ENCODE measurements at places on chromosomes 12 and 14. TPM values are rescaled to one million over a fixed set of nuclear protein-coding genes. Genes with fewer than 3 reads are reported as not detected.

The WBP11 gene
- 124 TPM for total RNA-seq

The RTL1 gene
- total RNA-seq, result not detected

The SLC8A3 gene
- 2.2 TPM for total RNA-seq

The NKX2-1 gene
- total RNA-seq, result not detected

The VCPKMT gene
- total RNA-seq, result 24.5 TPM

The SIX6 gene
- total RNA-seq, result not detected

The IRAK3 gene
- total RNA-seq, result 2.4 TPM

The SCNN1A gene
- 2.8 TPM for total RNA-seq

The PRPH gene
- not detected for total RNA-seq

The TSPAN19 gene
- not detected for total RNA-seq

The KRT3 gene
- total RNA-seq, result not detected

The BICD1 gene
- total RNA-seq, result 15.8 TPM

The LRRC10 gene
- total RNA-seq, result not detected

The TRMT61A gene
- total RNA-seq, result 8.2 TPM

The GALNT4 gene
- total RNA-seq, result 13.2 TPM

The PMEL gene
- total RNA-seq, result not detected

The EGLN3 gene
- 10.3 TPM for total RNA-seq

The STON2 gene
- total RNA-seq, result 2.3 TPM

The RGS6 gene
- 11.1 TPM for total RNA-seq

The C12orf50 gene
- not detected for total RNA-seq

The GPR68 gene
- 7.6 TPM for total RNA-seq

The KRT6C gene
- total RNA-seq, result not detected

The RAD52 gene
- total RNA-seq, result 13.3 TPM

The BEST3 gene
- total RNA-seq, result 0.44 TPM

The TMEM233 gene
- total RNA-seq, result not detected

The CAND1 gene
- 96.8 TPM for total RNA-seq

The GPR65 gene
- total RNA-seq, result 14.9 TPM

The BCL11B gene
- 167 TPM for total RNA-seq

The ZNF384 gene
- total RNA-seq, result 62.9 TPM

The TSPAN11 gene
- total RNA-seq, result not detected

The POTEG gene
- not detected for total RNA-seq

The ZNF705A gene
- total RNA-seq, result not detected

The OTUB2 gene
- total RNA-seq, result 0.37 TPM

The BICDL1 gene
- 146 TPM for total RNA-seq

The OAS2 gene
- total RNA-seq, result 45.3 TPM

The TIGAR gene
- 10.7 TPM for total RNA-seq

The MLH3 gene
- 22.0 TPM for total RNA-seq

The WSCD2 gene
- total RNA-seq, result not detected

The EIF2S3B gene
- 0.50 TPM for total RNA-seq

The ACOT4 gene
- 0.65 TPM for total RNA-seq

The LDHB gene
- 787 TPM for total RNA-seq

The STK38L gene
- total RNA-seq, result 13.3 TPM

The EID3 gene
- total RNA-seq, result 12.2 TPM

The CLEC1B gene
- total RNA-seq, result 0.94 TPM

The SIX4 gene
- not detected for total RNA-seq

The TAS2R8 gene
- not detected for total RNA-seq

The TMEM253 gene
- total RNA-seq, result 1.3 TPM

The SMIM10L1 gene
- total RNA-seq, result 9.1 TPM

The ZDHHC22 gene
- total RNA-seq, result not detected

The OR6C70 gene
- 0.52 TPM for total RNA-seq

The PLXNC1 gene
- 26.5 TPM for total RNA-seq

The ZFYVE1 gene
- total RNA-seq, result 17.9 TPM

The TRIM9 gene
- 0.16 TPM for total RNA-seq

The AP4S1 gene
- total RNA-seq, result 14.0 TPM
